ENCODE measurements at places on chromosomes 12 and 14.

- DNase-seq: peak; percentile 62
These were observed 117.4 kb upstream of the SOX5 start for GRCh38 chr12:24066865-24067264.

- peak; percentile 8 for DNase-seq
These were observed 272.5 kb upstream of the PRICKLE1 start for GRCh38 chr12:42862055-42862454.

GRCh38 chr14:44979740-44980356 lies 17.9 kb downstream of the TOGARAM1 start:
- no peak for DNase-seq

GRCh38 chr12:106586278-106586802 lies 3.5 kb downstream of the RFX4 start:
- peak; percentile 78 for DNase-seq

DNA sequence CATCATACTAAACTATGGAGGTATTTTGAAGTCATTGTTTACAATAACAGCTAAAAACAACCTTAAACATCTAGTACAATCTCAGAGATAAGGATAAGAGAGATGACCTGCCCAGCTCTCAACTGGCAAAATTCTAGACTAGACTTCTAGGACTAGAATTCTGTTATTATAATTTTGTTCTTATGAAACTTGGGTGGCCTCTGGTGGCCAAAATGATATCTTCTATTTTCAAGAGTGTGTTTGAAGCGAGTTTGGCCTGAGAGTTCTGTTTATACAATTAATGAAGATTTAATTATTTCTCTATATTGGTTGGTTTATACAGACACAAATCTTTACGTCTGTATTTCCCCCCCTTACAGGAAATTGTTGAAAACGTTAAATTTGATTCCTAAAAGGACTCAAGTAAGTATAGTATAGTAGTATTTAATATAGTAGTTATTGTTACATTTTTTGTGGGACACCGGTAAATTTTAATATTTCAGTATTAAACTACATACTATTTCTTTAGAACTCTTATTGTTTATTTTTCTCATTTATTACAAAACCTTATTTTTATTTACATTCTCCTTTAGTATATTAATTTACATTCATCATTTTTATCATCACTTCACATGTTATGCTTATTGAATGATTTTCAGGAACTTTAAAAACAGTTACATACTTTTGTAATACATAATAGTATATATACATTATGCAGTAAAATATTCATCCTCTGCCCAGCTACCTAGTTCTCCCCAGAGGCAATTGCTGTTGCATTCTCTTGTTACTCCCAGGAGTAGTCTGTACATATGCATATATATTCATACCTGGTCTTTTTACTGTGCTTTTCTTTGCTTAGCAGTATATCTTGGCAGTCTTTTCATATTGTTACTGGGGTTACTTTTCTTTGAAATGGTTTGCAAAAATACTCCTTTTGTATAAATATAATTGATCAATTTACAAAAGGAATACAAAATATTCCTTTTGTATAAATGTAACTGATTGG lies 6.6 kb downstream of the PPHLN1 start:
- peak; percentile 83 for DNase-seq

- DNase-seq: no peak
These were observed 856 bp upstream of the EIF4B start for GRCh38 chr12:53005215-53005985.

DNA sequence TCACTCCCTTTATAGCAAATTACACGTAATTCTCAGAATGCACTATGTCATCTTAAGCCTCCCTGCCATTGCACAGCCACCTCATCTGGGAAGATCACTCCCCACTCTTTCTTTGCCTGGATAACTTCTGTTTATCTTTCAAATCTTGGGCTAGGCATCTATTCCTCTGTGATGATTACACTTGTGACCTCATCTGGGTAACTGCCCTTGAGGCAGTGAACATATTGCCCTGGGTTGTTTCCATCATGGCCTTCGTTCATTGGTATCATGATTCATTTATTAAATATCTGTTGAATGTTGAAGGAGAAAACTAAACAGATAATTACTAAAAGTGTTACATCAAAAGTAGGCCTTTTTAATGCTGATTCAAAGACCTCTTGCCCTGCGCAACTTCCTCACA lies 26.2 kb upstream of the PDE3A start:
- no peak for DNase-seq

DNA sequence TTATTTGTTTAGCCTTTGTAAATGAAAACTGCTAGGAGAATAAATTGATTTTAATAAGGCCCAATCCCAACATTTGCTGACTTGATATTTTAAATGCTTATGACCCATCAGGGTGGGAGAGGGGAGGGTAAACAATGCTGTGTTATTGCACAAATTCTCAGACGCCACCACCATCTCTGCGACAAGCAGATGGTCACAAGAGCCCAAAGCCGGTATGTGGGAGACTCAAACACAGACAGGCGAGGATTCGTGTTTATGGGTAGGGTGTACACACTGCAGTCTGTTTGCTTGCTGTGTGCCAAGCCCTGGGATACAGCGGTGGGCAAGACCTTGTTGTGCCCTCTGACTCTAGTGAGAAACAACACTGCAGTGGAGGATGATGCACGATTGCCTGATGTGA lies 39.2 kb upstream of the PWP1 start:
- DNase-seq: no peak

- DNase-seq: no peak
These were observed 35.1 kb upstream of the ATF1 start for GRCh38 chr12:50728841-50729240.

DNA sequence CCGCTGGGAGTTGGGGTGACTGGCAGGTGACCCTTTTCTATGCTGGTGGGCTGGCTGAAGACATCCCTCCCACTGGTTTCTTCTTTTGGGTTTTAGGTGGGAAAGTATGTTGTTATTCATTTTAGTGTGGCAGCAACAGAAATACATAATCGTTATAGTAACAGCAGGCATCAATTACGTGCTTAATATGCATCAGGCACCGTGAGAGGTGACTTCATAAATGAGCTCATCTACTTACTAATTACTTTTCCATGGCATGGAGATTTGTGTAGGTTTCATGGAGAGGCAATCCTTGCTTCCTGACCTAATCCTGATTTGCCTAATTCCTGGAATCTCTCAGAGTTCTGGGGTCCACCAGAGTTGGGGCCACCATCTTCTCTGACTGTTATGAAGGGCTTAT lies 13.4 kb upstream of the CELA1 start:
- DNase-seq: no peak

GRCh38 chr12:88946372-88946997 lies 366.2 kb upstream of the KITLG start:
- DNase-seq: no peak

DNA sequence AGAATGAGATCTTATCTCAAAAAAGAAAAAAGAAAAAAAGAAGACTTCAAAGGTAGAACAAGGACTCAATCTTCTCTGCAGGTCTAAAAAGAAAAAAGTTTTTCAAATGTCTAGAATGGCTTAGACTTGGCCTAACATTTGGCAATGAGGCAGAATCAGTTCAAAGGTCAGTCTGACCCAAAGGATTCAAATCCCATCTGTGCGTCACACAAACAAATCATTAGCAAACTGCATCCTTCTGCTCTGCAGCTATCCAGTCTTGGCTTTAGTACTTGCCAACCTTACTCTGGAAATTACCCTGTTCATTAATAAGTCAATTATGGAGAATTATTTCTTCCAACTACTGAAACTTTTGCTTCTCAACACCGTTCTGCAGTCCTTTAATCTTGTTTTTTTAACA lies 3.1 kb downstream of the YAF2 start:
- DNase-seq: no peak

GRCh38 chr12:53244337-53244736 lies 12.3 kb upstream of the RARG start:
- DNase-seq: peak; percentile 8

GRCh38 chr12:128911861-128912260 lies 58.6 kb downstream of the GLT1D1 start:
- no peak for DNase-seq

- DNase-seq: peak; percentile 69
These were observed 52.2 kb upstream of the CD163 start for GRCh38 chr12:7555752-7556151.

GRCh38 chr12:77010691-77011548 lies 54.4 kb downstream of the E2F7 start:
- peak; percentile 81 for DNase-seq

DNA sequence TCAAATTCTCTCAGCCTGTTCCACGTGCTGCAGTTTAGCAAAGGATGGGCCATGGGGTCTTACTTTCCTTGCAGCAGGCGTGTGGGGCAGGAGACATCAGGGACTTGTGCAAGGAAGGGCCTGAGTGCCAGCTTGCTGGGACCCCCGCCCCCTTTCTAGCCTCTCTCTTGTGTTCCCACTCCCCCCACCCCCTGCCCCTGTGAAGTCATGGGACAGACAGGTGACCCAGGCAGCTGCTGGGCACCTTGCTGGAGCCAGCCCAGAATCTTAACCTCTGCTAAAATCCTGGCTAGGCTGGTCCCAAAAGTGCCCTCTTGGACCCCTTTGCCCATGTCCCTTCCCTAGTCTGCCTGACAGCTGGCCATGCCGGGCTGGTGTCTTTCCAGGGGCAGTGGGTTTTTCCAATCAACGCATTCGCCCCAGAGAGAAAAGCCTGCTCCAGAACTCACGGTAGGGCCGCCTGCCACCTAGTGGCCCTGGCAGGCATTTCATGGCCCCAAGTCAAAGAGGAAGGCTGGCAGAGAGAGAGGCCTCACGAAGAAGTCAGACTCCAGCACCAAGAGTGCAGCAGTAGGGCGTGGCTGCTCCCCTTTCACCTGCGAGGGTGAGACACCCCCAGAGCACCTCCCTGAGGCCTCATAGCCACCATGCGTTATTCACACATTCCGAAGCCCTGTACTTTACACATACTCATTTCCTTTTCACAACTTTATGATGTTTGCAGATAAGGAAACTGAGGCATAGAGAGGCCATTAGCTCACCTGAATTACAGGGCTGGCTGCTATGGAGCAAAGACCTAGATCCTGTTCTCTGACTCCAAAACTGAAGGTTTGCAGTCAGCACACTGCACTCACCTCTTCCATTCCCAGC lies 67.4 kb downstream of the LGMN start:
- DNase-seq: peak; percentile 97

DNA sequence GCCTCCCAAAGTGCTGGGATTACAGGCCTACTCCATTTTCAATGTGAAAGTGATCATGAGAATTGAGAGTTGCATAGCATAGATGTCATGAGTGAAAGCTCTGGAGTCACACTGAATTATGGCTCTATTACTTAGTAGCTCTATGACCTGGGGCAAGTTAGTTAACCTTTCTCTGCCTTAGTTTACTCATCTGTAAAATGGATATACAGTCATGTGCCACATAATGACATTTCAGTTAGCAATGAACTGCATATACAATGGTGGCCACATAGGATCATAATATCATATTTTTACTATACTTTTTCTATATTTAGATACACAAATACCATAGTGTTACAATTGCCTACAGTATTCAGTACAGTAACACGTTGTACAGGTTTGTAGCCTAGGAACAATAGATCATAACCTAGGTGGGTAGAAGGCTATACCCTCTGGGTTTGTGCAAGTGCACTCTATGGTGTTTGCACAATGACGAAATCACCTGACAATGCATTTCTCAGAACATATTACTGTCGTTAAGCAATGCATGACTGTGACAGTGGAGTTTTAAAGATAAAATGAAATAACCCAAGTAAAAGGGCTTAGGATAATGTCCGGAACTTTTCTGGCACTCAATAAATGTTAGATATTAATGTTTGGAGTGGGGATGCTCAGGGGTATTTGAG lies 53.1 kb downstream of the ZFYVE26 start:
- no peak for DNase-seq

GRCh38 chr14:74882103-74882920 lies 596 bp downstream of the DLST start:
- peak; percentile 87 for DNase-seq

GRCh38 chr12:66092559-66093269 lies 37.8 kb downstream of the LLPH start:
- peak; percentile 32 for DNase-seq

- DNase-seq: no peak
These were observed 89.2 kb downstream of the KCNK10 start for GRCh38 chr14:88233915-88234314.

DNA sequence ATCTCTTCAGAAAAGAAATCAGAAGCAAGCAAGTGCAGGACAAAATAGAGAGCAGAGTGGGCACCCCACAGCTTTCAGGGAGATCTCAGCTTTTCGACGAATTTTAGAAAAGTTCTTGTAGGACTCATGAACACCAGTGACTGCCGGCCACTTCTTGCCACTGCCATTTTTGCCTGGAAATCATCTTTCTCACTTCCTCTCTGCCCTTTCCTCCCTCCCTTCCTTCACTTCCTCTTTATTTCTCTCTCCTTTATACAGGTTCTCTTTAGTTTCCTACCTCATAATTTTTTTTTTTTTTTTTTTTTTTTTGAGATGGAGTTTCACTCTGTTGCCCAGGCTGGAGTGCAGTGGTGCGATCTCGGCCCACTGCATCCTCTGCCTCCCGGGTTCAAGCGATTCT lies 185.6 kb downstream of the APAF1 start:
- DNase-seq: no peak

DNA sequence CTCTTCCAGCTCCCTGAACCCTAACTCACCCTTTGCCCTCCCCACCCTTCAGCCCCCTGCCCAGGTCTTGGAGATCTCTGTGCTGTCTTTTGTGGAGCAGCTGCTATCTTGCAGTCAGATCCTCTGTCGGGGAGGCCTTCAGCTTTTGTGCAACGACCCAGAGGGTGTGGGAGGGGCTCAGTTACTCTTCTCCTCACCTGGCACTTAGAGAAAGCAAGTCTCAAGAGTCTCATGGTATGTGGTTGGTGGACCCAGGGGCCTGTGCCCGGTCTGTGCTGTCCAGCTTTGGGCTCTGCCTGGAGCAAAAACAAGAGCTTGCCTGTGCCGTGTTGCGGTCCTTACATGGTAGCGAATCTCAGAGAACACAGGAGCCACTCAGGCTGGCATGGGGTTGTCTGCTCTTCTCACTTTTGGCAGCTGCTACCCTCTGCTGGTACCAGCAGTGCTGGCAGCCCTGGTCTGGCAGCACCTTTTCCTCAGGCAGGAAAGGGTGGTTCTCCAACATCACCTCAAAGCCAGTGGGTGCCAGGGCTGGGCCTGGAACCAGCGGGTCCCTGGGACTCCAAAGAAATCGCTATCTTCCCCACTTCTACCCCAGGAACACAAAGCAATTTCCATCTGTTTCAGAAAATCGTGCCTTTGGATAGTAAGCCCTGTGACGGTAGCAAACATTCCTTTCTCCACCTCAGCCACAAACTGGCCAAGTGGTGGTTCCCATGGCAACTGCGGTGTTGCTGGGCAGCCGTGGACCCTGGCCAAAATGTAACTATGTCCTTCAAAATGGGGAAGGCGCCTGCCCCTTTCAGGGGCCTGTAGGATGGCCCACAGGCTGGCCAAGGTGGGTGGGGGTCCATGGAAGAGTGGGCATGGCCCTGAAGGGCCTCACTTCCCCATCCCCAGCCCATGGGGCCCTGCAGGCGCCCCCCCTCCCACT lies 90.0 kb downstream of the RIN3 start:
- DNase-seq: no peak
